Activated T-helper 2 cell treated with anti-CD3 and anti-CD28 coated beads, Interferon-gamma antibody, Interleukin-2, Interleukin-4, amounts not matched to agents 10 μg/mL and 5 μg/mL and 100 μg/mL, durations not matched to agents 14 hours and 24 hours and 36 hours (primary cell): ENCODE measurements at places on chromosomes 11 and 22. TPM values are rescaled to one million over a fixed set of nuclear protein-coding genes. Genes with fewer than 3 reads are reported as not detected.
A peak's percentile ranks its signal among the peaks of the same experiment; 100 is the strongest.

GRCh38 chr11:130397780-130398179, 30.6 kb downstream of the ADAMTS8 start:
- DNase-seq = no peak
- H3K27me3 ChIP-seq = peaks cover 30% of the 10 kb centered on the region
- H3K36me3 ChIP-seq = no peaks in the 10 kb centered on the region
- H3K4me3 ChIP-seq = no peak overlapping the region

- no peak for DNase-seq
- H3K4me3 ChIP-seq = no peak overlapping the region
- no peaks in the 10 kb centered on the region for H3K27me3 ChIP-seq
- H3K4me1 ChIP-seq = no peaks in the 10 kb centered on the region
- H3K27ac ChIP-seq = no peak overlapping the region
- H3K36me3 ChIP-seq = no peaks in the 10 kb centered on the region
Observed at GRCh38 chr22:33605221-33605620, 315.1 kb downstream of the LARGE1 start.

DNA sequence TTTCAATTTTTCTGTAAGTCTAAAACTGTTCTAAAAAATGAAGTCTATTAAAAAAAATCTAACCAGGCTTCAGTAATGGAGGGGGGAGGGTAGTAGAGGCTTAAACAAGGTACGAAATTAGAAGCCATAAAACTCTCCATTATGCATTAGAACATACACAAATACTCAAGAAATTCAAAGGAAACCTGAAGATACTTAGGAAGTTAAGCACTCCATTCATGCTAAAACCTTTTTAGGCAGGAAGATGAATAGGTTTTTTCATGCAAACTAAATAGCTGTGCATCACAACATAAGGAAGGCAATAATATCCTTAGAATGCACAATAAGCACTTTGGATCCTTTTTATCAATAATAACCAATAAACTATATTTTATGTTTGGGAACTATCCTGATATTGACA, 2.4 kb downstream of the RAB6A start:
- no peaks in the 10 kb centered on the region for H3K27me3 ChIP-seq
- H3K27ac ChIP-seq = no peak overlapping the region
- peak overlapping the region; percentile 75 for H3K4me3 ChIP-seq
- no peak for DNase-seq

UCP3 gene
- 2.0 and 2.6 TPM in 2 replicates for total RNA-seq

GNB1L gene
- 14.7 and 17.7 TPM in 2 replicates for total RNA-seq

GRCh38 chr11:117670443-117670842, 126.6 kb downstream of the DSCAML1 start:
- H3K27ac ChIP-seq = no peak overlapping the region
- no peaks in the 10 kb centered on the region for H3K36me3 ChIP-seq
- H3K4me3 ChIP-seq = no peak overlapping the region
- no peaks in the 10 kb centered on the region for H3K4me1 ChIP-seq
- H3K27me3 ChIP-seq = no peaks in the 10 kb centered on the region
- no peak for DNase-seq

GRCh38 chr11:86183694-86184093, 60.9 kb upstream of the EED start:
- H3K4me3 ChIP-seq = no peak overlapping the region
- no peak overlapping the region for H3K27ac ChIP-seq
- H3K4me1 ChIP-seq = peaks cover 24% of the 10 kb centered on the region
- no peaks in the 10 kb centered on the region for H3K27me3 ChIP-seq
- H3K36me3 ChIP-seq = peaks cover 8% of the 10 kb centered on the region
